ENCODE measurements at places on chromosomes 16 and 17. TPM values are rescaled to one million over a fixed set of nuclear protein-coding genes. Genes with fewer than 3 reads are reported as not detected.

ICAM2 gene
- 38.2 TPM for total RNA-seq

DUS1L gene
- total RNA-seq = 57.1 TPM

GRCh38 chr17:67659028-67659427, 58.7 kb upstream of the NOL11 start:
- DNase-seq = no peak

DNA sequence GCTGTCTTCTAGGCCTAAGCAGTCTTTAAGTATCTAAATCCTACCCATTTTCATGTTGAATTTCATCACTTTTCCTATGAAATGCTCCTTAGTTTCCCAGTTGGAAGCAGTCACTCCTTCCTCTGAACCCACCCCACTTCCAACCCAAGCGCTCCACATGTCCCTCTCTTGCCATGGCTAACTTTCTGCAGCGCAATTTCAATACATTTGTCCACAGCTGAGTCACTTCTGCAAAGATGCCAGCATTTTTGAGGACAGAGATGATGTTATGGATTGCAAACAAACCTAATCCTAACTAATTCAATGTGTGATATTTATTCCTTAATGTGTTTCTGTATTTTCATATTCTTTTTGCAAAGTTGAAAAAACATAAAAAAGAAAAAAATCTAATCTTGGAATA, 71.7 kb downstream of the HLF start:
- DNase-seq = no peak

DNA sequence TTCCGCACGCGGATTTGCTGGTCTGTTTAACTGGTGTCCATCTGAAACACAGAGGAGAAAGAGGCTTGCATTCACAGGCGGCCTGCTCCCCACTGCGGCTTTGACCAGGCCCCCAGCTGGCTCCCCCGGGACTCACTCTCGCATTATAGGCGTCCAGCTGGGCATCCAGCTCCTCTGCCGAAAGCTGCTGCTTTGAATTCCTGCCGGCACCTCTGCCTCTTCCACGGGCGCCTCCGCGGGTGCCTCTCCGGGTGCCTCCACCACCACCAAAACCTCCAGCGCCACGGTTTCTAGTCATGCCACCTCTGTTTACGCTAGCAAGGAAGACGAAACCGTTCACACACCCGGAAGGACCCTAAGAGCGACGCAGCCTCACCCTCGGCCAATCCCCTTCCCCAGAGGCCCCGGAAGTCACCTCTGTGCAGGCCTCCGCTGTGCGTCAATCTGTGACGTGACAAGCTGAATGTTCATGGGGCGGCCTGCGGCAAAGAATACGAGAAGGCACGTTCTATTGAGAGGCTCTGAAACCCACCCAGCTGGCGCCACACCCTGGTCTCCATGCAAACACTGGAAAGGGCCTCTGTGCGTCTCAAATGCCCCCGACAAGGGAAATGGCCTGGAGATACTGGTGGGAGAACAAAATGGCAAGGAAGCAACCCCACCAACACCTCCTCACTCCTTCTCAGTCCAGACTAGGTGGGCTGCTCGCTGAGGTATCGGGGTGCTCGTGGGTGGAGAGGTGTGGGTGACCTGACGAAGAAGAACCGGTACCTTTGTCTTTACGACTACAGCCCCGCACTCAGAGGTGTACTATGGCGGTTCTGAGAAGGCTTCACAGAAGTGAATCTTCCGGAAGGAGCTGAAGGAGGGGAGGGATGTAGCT, 3.0 kb downstream of the ALYREF start:
- peak; percentile 53 for DNase-seq

Data from sciatic nerve (tissue), 2 donors.